ENCODE measurements at places on chromosomes 6 and 20. TPM values are rescaled to one million over a fixed set of nuclear protein-coding genes. Genes with fewer than 3 reads are reported as not detected.

DNA sequence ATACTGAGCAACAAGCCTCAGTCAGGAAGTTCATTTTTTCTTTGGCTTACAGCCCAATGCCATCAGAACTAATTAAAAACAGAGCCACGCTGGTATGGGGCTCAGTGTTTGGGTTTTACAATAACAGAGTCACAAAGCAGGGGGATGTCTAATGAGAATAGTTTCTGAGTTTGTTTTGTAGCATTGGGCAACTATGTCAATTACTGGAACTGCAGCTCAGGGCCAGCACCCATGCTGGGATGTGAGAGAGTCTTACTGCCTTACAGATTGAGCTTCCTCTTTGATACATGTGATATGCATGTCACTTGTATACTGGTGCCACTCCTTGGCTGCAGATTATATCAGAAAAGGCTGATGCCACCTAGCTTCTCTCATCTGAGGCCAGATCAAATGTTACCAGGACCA, 117.6 kb downstream of the TFAP2B start:
- H3K36me3 ChIP-seq, result no peaks in the 10 kb centered on the region
- H3K4me3 ChIP-seq, result no peak overlapping the region
- DNase-seq, result no peak
- H3K4me1 ChIP-seq, result no peaks in the 10 kb centered on the region
- H3K27ac ChIP-seq, result no peak overlapping the region

DNA sequence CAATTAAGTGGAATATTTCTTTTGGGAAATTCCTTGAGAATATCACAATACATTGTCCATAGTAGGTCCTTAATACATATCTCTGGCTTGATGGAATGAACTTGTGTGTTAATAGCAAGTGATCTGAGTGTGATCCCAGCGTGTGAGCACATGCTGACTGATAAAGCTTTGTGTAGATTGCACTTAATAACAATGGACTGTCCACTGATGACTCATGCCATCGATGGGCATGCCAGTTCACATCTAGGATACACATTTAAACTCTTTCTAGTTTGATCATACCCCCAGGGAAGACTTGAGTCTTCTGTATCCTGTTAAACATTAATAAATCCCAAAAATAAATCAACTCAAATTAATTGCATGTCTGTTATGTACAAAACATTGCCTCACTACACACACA, 454.3 kb upstream of the SPTLC3 start:
- no peak overlapping the region for H3K27ac ChIP-seq
- no peaks in the 10 kb centered on the region for H3K36me3 ChIP-seq
- no peaks in the 10 kb centered on the region for H3K27me3 ChIP-seq

DNA sequence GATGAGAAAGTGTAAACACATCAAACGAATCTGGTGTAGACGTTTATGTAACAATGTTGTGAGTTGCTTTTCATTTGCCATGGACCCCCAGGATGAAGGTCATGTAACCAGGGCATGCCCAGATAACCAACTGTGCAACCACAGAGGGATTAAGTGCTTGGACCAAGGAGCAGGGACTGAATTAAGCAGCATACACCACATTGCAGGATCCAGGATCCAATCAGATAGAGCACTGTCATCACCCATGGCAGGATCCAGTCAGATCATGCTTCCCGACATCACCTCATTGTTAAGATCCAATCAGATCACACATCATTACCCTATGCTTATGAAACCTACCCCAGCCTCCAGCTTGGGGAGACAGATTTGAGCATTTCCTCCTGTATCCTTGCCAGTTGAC, 74.3 kb upstream of the RCAN2 start:
- H3K27ac ChIP-seq, result no peak overlapping the region
- DNase-seq, result no peak
- no peak overlapping the region for H3K4me3 ChIP-seq
- H3K36me3 ChIP-seq, result no peaks in the 10 kb centered on the region
- H3K27me3 ChIP-seq, result no peaks in the 10 kb centered on the region

DNA sequence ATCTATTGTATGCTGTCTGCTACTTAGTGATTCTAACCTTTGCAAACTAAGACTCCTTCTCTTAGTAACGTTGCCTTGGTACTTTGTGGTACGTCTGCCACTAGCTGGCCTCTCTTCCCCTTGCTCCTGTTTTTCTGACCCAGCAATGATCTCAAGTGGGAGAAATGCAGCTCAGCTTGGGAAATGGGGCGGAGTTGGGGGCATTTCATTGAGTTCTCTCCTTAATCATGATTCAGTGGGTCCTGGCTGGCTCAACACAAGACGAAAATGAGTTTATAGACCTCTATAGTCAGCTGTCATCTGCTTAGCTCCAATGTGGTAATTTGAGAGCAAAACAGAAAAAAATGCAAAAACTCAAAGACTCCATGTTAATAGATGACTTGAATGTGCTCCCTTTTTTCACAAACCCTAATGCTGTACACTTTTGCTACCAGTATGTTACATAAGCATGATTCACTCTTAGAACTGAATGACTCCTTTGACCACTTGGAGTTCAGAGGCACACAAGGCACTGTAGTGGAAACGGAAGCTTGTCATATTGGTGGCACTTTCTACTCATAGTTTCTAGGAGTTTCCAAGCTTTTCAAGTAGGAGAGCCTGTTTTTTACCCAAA, 55.3 kb upstream of the SOX4 start:
- H3K4me1 ChIP-seq, result no peaks in the 10 kb centered on the region
- no peak overlapping the region for H3K4me3 ChIP-seq
- no peaks in the 10 kb centered on the region for H3K27me3 ChIP-seq
- no peak for DNase-seq

DNA sequence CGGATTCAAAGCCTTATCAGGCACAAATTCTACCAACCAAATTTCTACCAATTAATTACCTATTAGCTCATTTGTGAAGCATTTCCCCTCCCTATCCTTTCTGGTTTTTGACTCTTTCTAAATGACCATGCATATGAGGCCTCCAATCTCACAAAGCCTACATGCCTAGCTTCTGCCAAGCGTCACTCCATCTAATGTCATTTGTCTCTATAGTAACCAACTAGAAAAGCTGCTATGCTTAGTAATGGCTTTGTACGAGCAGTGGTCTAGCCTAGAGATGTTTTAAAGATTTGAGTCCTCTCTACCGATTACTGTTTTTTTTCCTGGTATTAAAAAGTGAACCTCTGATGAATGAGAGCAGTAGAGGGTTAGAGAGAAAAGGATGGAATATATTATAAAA, 4.8 kb upstream of the ASF1A start:
- no peaks in the 10 kb centered on the region for H3K36me3 ChIP-seq
- no peak overlapping the region for H3K27ac ChIP-seq
- no peak overlapping the region for H3K4me3 ChIP-seq
- H3K4me1 ChIP-seq, result peaks cover 2% of the 10 kb centered on the region

GRCh38 chr20:31638317-31638716, 605 bp downstream of the COX4I2 start:
- no peaks in the 10 kb centered on the region for H3K36me3 ChIP-seq
- H3K27me3 ChIP-seq, result no peaks in the 10 kb centered on the region
- H3K4me1 ChIP-seq, result peaks cover 13% of the 10 kb centered on the region
- H3K4me3 ChIP-seq, result no peak overlapping the region

DNA sequence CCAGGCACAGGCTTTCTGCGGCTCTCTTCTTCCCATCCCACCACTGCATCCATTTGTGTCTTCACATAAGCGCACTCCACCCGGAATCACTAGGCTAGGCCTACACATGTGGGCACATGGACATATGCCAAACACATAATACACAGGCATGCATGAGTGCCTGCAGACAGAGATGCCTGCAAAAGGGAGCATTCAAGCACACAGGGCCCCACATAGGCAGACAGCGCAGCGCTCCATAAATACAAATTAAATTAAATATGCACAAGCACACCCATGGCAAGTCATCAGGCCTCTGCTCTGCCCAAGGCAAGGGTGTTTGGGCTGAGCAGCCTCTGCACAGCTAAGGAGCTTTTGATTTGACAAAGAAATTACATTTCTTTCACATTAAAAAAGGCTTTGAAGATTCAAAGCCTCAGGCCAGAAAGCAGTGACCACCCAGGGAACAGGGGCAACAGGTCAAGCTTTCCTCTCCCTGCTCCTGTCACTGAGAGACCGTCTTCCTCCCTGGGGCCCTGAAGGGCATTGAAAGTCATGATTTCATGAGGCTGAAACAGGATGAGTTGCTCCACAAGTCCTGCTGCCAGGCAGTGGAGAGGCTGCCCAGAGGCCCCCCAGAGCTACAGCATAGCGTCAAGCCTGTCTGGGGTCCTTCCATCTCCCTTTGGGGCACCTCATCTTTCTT, 134.2 kb upstream of the LRFN2 start:
- no peak overlapping the region for H3K27ac ChIP-seq
- no peaks in the 10 kb centered on the region for H3K36me3 ChIP-seq
- H3K4me1 ChIP-seq, result peaks cover 4% of the 10 kb centered on the region
- H3K27me3 ChIP-seq, result peaks cover 2% of the 10 kb centered on the region

DNA sequence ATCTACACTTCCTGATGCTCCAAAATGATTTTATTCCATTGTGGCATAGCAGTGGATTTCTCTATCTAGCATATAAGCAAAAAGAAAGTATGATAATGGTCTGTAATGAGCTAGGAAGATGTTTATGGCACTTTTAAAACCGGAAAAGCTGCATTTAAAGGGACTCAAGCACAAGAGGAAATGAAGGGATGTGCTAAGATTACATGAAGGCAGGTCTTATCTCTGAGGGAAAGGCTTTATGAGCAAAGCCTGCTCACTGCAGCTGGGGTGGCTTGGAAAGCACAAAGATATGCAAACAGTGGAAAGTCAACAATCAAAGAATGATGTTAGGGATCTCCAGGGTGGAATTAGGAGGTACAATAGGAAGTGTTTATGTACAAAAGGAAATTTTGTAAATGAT, 138.2 kb downstream of the TENT5A start:
- H3K36me3 ChIP-seq, result no peaks in the 10 kb centered on the region
- no peak overlapping the region for H3K4me3 ChIP-seq
- H3K27me3 ChIP-seq, result no peaks in the 10 kb centered on the region
- no peak overlapping the region for H3K27ac ChIP-seq
- no peaks in the 10 kb centered on the region for H3K4me1 ChIP-seq

DNA sequence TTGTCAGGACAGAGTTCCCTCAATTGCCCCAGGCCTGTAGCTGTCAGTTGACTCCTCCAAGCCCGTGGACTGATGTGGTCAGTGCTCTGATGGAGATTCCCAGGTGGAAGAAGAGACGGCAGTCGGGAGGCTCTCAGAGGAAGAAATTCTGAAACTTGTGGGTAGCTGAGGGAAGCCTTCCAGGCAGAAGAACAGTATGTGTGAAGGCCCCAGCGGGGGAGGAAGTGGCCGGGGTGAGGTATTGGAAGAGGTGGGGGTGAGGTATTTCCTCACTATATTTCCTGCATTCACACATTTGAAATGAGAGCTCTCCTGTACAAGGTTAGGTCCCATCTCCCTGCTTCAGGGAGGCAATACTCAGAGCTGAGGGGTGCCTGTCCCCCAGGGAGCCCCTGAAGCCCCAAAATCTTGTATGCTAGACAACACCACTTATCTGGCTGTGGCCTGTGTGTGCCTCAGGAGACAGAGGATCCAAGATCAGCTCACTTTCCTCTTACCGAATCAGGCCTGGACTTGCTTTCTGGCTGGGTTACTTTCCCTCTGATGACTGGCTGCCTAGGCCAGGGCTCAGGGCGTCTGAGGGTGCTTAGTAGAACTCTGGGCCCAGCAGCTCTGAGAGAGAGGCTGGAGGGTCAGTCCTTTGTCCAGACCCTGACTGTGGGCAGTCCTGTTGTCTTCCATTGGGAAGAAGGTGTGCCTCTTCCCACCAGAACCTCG, 49.3 kb upstream of the MYL9 start:
- no peak overlapping the region for H3K4me3 ChIP-seq
- H3K27me3 ChIP-seq, result no peaks in the 10 kb centered on the region
- DNase-seq, result peak; percentile 35
- peaks cover 6% of the 10 kb centered on the region for H3K36me3 ChIP-seq
- no peaks in the 10 kb centered on the region for H3K4me1 ChIP-seq

DNA sequence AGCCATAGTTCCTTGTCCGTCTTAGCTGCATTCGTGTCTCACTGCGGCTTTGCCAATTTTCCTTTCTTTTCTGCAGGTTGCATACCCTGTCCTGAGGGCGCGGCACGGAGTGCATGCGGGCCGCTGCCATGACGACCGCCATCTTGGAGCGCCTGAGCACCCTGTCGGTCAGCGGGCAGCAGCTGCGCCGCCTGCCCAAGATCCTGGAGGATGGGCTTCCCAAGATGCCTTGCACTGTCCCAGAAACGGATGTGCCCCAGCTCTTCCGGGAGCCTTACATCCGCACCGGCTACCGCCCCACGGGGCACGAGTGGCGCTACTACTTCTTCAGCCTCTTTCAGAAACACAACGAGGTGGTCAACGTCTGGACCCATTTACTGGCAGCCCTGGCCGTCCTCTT, 17.1 kb upstream of the EFHC1 start:
- H3K36me3 ChIP-seq, result peaks cover 11% of the 10 kb centered on the region
- H3K4me3 ChIP-seq, result no peak overlapping the region
- DNase-seq, result no peak
- no peak overlapping the region for H3K27ac ChIP-seq
- H3K4me1 ChIP-seq, result peaks cover 21% of the 10 kb centered on the region

DNA sequence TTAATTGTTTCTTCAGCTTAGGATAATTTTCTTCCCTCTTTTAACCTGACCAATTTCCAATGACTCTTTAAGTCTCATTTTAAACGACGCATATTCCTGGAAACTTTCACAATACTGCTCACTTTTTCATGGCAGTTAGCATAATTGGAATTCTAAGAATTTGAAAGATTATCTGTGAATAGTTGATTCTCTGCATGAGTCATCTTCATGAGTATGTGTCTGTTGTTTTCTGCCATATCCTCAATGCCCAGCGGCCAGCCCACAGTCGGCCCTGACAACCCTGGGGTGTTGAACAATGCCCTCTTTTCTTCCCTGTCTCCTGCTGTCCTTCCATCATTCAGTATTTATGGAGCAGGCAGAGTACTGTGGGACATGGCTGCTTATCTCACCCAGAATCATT, 554.2 kb downstream of the CDH26 start:
- no peak overlapping the region for H3K27ac ChIP-seq
- H3K27me3 ChIP-seq, result no peaks in the 10 kb centered on the region
- DNase-seq, result no peak
- no peaks in the 10 kb centered on the region for H3K4me1 ChIP-seq

DNA sequence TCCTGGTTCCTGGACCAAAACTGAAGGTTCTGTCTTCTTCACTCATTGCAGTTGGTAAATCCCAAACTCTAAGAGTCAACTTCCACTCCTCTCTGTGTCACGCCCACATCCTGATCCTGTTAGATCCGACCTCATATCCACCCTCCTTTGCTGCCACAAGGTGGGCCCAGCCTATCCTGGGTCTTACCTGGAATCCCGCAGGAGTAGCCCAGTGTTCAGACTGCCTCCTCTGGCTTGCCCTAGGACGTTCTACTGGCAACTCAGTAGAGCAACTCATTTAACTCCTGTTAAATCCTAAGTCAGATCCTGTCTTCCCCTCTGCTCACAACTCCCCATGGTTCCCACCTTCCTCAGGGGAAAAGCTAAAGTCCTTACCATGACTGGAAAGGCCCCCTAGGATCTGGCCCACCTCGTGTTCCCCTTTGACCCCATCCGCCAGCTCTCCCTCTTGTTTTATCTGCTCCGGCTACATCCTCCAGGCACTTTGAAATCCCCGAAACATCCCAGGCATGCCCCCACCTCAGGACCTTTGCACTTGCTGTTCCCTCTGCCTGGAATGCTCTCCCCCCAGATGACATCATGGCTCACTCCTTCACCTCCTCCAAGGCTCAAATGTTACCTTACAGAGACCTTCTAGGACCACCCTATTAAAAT, 43.9 kb downstream of the TFEB start:
- DNase-seq, result no peak
- H3K4me3 ChIP-seq, result no peak overlapping the region
- no peak overlapping the region for H3K27ac ChIP-seq
- H3K36me3 ChIP-seq, result no peaks in the 10 kb centered on the region
- H3K27me3 ChIP-seq, result no peaks in the 10 kb centered on the region

ZSCAN23 gene
- 2.3 TPM for total RNA-seq

GSTA1 gene
- total RNA-seq, result 0.66 TPM

CYP24A1 gene
- total RNA-seq, result 0.38 TPM

FAM162B gene
- total RNA-seq, result 2.5 TPM

SYCP2L gene
- total RNA-seq, result 0.99 TPM

TP53TG5 gene
- 0.24 TPM for total RNA-seq
